ENCODE measurements at places on chromosomes 2 and 18.

DNA sequence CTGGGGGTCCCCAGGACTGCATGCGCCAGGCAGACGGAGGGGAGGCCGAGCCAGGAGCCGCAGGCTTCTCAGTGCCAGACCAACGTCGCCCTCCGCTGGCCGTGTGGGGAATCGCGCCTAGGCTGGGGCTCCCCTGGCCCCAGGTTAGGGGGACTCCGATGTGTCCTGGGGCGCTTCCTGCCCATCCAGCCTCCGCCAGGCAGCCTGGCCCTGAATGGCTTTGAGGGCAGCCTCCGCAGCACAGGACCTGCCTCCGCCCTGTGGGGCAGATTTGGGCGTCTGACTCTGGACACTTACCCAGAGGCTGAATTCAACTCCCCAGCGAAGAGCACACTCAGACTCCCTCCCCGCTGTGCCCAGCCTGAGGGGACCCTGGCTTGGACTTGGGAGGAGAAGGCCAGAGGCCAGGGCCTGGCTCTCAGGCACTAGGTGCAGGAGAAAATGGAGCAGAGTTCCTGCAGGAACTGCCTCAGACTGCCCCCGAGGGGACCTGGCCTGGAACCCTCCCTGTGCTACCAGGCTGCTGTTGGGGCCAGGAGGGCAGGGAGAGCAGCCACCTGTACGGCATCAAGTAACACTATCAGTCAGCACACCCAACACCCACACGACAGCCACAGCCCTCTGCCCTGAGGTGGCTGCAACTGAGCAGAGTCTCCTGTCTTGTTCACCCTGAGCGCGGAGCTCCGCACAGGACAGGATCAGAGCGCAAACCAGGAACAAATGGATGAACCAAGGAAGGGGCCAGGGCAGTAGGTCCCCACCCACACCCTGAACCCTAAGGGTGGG lies 597 bp upstream of the TEKT4 start:
- no peak for DNase-seq

DNA sequence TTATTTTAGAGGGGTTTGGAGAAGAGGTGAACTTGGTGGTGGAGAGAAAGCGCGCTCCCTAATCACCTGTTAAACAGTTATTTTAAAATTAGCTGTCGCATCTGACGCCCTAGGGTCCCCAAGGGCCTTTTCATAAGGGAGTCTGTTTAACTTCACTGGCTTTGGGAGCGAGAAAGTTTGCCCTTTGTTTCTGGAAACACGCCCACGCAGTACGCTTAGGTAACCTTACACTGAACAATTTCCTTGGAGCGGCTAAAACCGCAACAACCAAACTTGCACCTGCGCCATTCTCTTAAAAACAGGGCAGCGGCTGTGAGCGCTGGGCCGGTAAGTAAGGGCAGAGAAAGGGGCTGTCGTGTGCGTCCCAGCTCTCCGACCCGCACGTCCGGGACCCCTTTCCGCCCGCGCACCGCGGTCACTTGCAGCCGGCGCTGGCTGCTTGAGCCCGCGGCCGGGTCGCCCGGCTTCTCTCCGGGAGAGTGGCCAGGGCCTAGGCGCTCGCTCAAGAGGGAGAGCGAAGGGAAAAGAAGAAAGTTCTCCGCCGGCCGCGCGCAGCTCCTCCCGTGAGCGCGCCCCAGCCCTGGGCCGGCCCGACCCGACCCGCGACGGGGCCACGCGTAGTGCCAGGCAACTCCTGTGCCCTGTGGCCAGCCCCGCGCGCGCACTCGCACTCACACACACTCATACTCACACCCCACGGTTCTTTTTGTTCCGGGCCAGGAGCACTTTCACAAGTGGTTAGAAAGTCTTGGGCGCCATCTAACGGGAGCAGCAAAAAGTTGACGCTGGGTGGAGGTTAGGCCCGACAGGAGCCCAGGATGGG lies 19.2 kb downstream of the POU3F3 start:
- DNase-seq: peak; percentile 32

DNA sequence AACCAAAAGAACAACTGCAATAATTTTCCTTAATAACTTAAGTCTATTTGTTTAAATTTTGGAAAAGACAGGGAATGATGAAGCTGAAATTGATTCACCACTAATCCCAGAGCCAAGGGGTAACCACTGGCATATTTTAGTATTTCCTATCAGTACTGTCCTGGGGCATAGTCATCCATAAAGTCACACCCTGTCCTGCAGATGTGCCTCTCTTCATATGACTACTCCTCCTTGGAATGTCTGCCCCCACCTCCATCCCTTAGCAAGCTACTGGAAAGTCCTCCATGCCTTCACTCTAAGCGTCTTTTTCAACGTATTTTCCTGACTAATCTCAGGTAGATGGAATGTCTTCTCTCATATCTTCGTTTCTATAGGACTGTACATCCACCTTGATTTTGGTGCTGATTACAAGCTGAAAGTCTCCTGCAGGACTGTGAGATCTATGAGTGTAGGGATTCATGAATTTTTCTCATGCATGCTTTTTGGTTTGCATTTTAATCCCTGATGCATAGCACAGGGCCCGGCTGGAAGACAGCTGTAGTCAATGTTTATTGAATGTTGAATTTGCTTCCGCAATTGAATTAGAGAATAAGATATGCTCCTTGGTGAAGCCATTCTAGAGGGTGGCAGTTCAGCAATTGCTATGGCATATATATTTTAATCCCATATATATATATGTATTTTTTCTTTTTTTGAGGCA lies 85.6 kb downstream of the MOGAT1 start:
- peak; percentile 60 for DNase-seq

- DNase-seq: no peak
Measured at GRCh38 chr2:86147793-86148192, 41.8 kb downstream of the PTCD3 start.

DNA sequence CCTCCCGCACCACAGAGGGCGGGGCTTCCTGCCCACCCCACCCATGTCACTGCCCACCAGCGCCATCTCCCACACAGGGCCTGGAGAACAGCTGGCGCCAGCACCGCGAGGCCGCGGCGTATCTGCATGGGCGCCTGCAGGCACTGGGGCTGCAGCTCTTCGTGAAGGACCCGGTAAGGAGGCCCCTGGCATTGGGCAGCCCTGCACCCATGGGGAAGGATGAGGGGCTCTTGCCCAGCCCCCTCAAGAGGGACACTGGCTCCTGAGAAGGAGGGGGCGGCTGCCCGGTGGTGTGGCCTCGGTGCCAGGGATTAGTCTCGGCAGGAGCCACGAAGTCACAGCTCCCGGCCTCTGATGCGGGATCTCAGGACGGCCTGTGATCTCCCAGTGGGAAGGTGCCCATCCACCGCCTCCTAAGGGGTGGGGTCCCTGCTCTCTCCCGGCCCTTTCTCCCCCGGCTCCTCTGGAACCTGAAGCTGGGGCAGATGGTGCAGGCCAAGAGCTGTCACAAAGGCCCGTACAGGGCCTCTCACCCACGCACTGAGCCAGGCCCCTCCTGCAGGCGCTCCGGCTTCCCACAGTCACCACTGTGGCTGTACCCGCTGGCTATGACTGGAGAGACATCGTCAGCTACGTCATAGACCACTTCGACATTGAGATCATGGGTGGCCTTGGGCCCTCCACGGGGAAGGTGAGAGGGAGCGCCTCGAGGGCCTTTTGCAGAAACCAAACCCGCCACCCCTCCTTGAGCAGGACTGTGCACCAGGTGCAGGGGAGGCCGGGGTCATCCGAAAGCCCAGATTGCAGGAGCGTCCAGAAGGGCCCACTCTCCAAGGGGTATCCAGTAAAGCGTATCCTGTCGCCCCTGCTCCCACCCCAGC lies 9.1 kb downstream of the AGXT start:
- no peak for DNase-seq

Measured in non-pigmented ciliary epithelial cell (primary cell).